ENCODE measurements at places on chromosomes 2 and 18.

GRCh38 chr2:158484892-158485556 lies 28.3 kb downstream of the PKP4 start:
- DNase-seq: no peak

DNA sequence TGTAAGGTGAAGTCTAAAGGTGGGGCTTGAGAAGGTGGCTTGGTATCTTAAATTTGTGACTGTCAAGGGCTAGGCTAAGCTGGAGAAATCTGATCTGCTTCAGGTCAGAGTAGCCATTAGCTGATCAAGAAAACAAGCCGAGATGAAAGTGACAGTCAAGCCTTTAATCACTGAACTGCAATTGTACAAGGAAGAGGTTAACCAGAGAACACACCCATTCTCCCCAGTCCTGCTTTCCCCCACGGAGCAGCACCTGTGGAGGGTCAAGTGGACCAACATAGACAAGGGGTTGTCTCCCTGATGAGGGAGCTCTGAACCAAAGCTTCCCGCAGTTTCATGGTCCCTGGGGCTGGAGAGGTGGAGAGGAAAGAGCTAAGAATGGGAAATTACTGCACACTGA lies 901.2 kb downstream of the DCC start:
- DNase-seq: no peak

- no peak for DNase-seq
Observed at GRCh38 chr2:205424326-205424725, 258.0 kb upstream of the NRP2 start.

- DNase-seq: no peak
Observed at GRCh38 chr2:40321016-40321623, 130.8 kb downstream of the SLC8A1 start.

GRCh38 chr2:41836948-41837347 lies 210.9 kb upstream of the PKDCC start:
- peak; percentile 68 for DNase-seq

- no peak for DNase-seq
Observed at GRCh38 chr18:12239431-12239830, 14.7 kb upstream of the CIDEA start.

DNA sequence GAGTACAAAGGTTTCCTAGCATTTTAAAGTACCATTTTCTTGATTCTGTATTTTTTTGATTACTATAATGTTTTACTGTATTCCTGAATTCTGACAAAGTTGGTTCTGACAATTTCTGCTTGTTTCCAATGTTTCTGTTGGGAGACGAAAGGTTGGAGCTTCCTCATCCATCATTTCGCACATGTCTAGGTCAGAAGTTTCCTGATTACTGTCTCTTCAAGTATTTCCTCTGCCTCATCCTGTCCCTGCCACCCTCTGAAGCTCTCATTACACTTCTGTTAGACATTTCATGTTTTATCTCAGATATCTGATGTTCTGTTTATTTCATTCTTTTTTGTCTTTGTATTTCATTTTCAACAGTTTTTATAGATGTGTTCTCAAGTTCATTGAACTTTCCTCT lies 895.8 kb downstream of the TSN start:
- DNase-seq: no peak

GRCh38 chr18:77068321-77069312 lies 64.0 kb downstream of the MBP start:
- DNase-seq: no peak

- DNase-seq: no peak
Observed at GRCh38 chr2:197212344-197213262, 98.0 kb downstream of the ANKRD44 start.

- no peak for DNase-seq
Observed at GRCh38 chr18:33706391-33706790, 128.4 kb downstream of the ASXL3 start.

DNA sequence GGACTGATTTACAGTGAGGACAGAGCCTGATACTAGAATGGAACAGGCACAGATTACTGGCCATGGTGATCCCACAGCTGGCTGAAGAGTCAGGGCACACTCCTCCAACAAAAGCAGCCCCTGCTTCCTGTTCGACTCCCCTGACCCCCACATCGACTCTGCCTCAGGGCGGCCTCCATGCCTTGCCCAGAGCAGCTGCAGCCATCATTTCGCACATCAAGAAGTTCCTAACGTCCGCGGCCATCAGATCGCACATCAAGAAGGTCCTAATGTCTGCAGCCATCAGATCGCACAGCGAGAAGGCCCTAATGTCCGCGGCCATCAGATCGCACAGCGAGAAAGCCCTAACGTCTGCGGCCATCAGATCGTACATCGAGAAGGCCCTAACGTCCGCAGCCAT lies 192.8 kb upstream of the PXDN start:
- no peak for DNase-seq

DNA sequence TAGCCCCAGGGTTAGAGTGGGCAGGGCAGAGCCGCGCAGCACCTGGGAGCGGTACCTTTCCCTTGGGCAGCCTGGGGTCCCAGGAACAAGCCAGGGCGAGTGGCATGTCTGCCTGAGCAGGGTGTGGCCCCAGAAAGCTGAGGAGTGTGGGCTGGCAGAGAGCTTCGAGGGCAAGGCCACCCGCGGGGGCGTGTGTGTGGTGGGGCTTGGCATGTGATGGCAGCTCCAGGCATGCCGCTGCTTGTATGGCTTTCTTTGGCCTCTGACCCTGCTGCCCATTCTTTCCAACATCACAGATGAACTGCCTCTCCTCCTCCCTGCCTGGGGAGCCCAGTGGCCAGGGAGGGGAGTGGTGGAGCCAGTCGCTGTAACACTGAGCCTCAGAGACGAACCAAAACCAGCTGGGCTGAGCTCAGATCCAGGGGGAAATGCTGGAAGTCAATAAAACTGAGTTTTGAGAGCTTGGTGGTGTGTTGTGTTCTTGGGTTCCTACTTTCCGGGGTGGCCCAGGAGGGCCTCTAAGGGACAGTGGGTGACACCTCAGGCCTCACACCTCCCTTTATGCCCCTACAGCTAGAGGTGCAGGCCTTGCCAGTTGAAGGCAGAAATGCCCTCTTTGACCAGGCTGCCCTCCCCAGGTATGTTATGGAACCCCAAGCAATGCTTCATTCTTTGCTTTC lies 7.4 kb downstream of the DNAJB2 start:
- DNase-seq: no peak

- no peak for DNase-seq
Observed at GRCh38 chr2:216884347-216884746, 24.5 kb upstream of the TNP1 start.

DNA sequence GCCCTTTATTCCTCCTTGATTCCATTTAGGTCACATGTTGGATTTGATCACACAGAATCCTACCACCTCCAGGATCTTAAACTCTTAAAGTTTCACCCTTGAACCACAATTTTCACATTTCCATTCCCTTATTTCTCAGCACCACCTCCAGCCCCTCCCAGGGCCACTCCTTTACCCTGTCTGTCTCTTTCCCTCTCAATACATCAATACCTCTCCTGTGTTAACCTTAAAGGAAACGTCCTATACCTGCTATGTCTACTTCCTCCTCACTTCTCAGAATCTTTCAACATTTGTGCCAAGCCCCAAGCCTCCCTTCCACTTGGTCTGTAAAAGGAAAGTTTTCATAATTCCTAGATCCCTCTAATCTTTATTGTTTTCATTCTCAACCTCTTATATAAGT lies 158.8 kb downstream of the BAZ2B start:
- no peak for DNase-seq

DNA sequence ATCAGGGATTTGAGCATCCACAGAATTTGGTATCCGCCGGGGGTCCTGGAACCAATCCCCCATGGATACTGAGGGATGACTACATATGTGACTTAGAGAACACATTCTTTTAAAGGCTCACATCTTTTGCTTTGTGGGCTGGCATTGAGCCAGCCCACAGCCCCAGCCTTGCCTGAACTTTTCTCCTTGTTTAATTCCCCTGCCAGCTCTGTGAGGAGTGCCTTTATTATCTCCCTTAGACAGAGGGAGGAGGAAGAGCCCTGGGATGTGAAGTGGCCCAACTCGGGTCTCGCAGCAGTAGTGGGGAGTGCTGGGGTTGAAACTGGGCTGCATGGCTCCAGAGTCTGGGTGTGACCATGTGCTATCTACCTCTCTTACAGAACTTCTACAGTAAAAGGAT lies 7.6 kb downstream of the TTC39C start:
- DNase-seq: no peak

Measured in RKO (cell line).